Dorsolateral prefrontal cortex (tissue), 122 donors: ENCODE measurements at places on chromosomes 1 and 21.

DNA sequence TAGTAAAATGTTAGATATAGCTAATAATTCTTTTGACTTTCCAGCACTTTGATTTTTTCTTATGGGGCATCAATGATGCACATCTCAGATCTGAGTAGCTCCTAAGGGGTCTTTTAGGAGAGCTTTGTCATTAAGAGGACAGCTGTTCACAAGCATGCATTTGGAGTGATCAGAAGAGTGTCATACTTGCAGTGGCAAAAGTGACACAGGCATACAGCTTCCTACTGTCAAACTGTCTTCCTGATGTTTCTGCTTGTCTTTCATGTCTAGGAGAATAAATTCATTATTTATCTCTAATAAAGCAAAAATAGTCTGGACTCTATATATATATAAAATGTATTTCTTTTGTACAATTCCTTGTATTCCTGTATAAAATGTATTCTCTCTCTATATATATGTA is 273.0 kb downstream of the PAPPA2 start:
- DNase-seq = no peak

GRCh38 chr1:41367288-41367642 is 6.0 kb downstream of the FOXO6 start:
- no peak for DNase-seq

GRCh38 chr1:215202868-215203267 is 120.3 kb downstream of the KCNK2 start:
- no peak for DNase-seq

GRCh38 chr1:183512450-183512849 is 40.2 kb downstream of the SMG7 start:
- DNase-seq = no peak

GRCh38 chr1:59485949-59486348 is 189.1 kb downstream of the FGGY start:
- no peak for DNase-seq

DNA sequence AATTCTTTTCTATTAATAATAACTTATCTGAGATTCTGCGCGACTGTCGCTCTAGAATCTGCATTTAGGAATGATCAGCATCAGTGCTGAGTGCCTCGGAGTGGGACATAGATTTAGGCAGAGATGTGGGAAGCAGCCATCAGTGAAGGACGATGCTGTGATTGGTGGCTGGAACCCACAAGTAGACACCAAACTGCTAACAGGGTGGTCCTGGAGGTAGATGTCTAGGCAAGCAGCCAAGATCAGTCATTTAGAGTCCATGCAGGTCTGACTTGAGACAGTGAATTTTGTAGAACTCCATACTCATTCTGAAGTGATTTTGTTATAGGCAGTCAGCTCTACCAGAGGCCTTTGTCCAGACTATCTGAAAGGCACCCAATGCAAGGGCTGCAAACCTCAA is 51.8 kb upstream of the LYST start:
- DNase-seq = no peak
